ENCODE measurements at places on chromosomes 2 and 18.

DNA sequence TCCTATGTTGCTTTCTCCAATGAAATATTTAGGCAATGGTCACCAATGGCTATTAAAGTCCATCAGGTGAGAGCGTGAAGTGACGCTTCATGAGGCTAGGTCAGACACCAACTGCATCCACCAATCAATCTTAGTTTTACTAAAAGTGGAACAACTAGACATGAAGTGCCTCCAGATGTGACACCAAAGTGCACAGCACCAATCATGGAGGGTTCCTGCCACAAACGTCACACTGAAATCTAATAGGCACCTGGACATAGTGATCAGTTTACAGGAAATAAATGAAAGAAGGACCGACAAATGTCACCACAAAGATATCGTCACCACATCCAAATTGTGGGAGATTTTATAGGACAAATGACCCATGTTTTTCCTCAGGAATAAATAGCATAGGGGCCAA, 70.5 kb downstream of the PSMG2 start:
- no peak for DNase-seq

GRCh38 chr18:33957707-33958106, 267.0 kb downstream of the NOL4 start:
- DNase-seq = no peak

- no peak for DNase-seq
Observed at GRCh38 chr2:28710545-28710944, 41.1 kb upstream of the PPP1CB start.

GRCh38 chr2:219603771-219604170, 6.1 kb downstream of the STK11IP start:
- no peak for DNase-seq

GRCh38 chr18:34121200-34121721, 103.5 kb downstream of the NOL4 start:
- no peak for DNase-seq

- no peak for DNase-seq
Observed at GRCh38 chr2:170121689-170122088, 56.3 kb upstream of the MYO3B start.

- no peak for DNase-seq
Observed at GRCh38 chr2:172962824-172963223, 112.8 kb upstream of the MAP3K20 start.

- peak; percentile 0 for DNase-seq
Observed at GRCh38 chr2:10688921-10689807, 611 bp downstream of the NOL10 start.

- DNase-seq = no peak
Observed at GRCh38 chr2:151299920-151300539, 10.6 kb upstream of the NMI start.

DNA sequence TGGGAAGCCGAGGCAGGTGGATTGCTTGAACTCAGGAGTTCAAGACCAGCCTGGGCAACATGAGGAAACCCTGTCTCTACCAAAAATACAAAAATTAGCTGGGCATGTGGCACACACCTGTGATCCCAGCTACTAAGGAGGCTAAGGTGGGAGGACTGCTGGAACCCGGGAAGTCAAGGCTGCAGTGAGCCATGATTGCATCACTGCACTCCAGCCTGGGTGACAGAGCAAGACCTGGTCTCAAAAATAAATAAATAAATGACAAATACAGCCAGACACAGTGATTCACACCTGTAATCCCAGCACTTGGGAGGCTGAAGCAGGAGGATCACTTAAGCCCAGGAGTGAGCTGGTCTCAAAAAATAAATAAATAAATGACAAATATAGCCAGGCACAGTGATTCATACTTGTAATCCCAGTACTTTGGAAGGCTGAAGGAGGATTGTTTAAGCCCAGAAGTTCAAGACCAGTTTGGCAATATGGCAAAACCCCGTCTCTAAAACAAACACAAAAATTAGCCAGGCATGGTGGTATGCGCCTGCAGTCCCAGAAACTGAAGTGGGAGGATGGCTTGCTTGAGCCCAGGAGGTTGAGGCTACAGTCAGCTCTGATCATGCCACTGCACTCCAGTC, 6.2 kb downstream of the KANSL3 start:
- no peak for DNase-seq

DNA sequence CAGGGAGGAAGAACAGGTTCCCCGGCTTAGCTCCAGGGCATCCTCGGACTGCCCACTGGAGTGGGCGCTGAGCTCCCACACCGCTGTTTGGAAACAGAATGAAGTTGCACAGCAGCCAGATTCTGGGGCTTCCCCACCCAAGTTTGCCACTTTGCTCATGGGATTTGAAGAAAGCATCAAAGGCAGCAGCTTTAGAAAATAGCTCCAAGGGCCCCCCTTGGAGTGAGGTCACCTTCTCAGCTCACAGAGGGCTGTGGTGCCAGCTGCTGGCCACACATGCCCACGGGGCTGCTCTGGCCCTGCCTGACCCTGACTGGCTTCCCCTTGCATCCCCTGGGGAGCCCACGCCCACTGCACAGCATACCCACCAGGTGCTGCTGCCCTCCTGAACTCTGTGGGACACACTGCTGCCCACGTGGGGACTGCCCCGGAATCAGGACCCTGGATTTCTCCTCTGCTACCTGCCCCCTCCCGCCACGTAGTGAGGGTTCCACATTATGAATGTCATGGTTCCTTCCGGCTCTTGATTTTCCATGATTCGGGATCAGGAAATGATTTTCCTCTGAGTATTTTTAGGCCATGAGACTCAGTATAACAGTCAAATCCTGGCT, 70.3 kb downstream of the TGOLN2 start:
- DNase-seq = no peak

GRCh38 chr18:25743646-25744151, 346.7 kb downstream of the SS18 start:
- no peak for DNase-seq

GRCh38 chr2:127024769-127025358, 82.1 kb downstream of the BIN1 start:
- DNase-seq = no peak

- no peak for DNase-seq
Observed at GRCh38 chr2:27494944-27495554, at the start of gene FNDC4. Gene FNDC4 (minus strand): TSS chr2:27495200. CDS start chr2:27494679, 521 bp downstream.

DNA sequence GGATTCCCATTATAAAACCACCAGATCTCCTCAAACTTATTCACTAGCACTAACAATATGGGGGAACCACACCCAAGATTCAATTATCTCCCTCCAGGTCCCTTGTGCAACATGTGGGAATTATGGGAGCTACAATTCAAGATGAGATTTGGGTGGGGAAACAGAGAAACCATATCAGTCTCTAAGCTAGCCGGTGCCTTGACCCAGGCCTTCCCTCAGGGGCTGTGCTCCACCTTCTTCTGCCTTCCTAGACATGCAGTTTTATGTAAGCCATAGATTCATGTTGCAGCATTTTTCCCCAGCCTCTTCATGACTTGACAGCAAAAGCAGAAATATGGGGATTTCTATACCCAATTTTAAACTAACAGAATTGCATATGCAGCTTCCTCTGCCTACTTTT, 559.2 kb downstream of the TNS1 start:
- DNase-seq = no peak

DNA sequence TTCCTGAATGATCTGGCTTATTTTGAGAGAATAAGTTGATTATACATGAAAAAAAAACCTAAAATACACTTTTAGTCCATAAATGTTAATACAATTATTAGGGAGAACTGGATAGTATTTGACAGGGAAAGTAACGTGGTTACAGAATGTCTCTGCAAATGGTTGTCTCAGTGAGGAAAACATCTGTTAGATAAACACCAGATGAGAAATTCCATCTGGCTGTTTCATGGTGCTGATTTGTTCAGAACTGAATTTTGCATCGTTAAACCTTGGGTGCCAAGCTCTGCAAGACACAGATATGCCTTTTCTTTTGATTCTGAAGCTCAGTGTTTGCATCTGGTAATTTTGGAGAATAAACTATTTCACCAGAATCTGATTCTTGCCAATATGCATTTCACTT, 90.4 kb downstream of the SCN3A start:
- no peak for DNase-seq

DNA sequence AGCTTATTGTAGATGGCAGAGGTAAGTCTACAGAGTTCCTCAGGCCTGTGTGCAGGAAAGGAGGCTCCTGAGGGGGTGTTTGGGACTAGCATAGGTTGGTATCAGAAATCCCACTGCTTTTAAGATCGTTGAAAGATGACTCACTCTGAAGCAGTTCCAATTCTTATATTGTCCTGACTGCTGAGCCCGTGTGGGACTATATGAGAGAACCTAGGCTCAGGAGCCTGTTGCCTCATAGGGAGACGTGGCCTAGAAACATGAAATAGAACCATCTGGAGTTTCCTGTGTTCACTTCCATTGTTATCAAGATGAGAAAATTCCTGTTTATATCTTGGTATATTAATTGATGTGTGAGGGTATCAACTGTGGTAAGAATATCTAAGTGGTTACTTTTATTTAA, 5.7 kb downstream of the CCT7 start:
- no peak for DNase-seq

- no peak for DNase-seq
Observed at GRCh38 chr2:216006164-216006663, 7.1 kb downstream of the MREG start.
